Activated naive CD4-positive, alpha-beta T cell (primary cell): ENCODE measurements at places on chromosomes 2 and 18.

DNA sequence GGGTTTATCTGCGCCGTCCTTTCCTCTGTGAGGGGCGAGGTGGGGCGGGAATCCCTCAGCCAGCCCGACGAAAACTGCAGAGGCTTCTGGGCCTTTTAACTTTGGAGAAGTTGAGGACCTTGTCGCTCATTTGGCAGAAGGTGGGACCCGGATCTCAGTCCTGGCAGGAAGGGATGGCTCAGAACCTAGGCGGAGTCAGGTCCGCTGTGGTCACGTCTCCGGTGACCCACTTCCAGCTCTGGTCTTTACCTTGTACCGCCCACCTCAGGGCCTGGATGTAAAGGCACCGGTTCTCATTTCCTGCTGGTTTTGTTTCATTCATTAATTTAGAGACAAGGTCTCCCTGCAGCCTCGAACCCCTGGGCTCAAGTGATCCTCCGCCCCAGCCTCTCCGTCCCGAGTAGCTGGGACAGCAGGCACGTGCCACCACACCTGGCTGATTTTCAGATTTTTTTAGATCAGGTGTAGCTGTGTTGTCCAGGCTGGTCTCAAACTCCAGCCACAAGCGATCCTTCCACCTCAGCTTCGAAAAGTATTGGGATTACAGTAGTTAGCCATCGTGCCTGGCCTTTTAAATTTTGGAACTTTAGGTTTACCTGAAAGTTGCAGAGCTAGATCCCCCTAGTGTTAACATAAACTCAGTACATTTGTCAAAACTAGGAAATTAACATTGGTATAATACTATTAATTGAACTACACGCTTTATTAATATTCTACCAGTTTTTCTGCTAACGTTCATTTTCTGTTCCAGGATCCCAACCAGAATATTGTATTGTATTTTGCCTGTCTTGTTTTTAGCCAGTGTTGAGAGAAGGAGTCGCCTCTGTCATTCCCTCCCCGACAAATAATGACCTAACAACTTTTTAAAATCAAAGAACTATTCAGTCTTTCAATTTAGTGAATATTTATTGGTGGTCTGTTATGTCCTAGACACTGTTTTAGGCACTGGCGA lies 852 bp downstream of the POLI start:
- no peak for DNase-seq

DNA sequence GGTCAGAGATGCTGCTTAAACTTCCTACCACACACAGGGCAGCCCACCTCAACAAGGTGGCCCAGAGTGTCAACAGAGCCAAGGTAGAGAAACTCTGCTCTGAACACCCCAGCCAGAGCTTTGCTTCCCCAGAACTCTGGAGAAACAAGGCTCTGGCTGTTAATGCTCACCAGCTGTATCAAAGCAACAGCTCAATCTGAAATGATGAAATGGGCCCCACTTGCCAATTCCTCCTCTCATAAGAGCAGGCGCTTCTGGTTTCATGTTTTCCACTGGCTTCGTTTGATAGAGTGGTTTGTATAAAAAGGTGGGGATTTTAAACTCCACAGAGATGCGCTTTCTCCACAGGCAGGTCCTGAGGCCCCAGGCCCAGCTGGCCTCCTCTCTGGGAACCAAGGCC lies 60.9 kb upstream of the TFCP2L1 start:
- DNase-seq: no peak

DNA sequence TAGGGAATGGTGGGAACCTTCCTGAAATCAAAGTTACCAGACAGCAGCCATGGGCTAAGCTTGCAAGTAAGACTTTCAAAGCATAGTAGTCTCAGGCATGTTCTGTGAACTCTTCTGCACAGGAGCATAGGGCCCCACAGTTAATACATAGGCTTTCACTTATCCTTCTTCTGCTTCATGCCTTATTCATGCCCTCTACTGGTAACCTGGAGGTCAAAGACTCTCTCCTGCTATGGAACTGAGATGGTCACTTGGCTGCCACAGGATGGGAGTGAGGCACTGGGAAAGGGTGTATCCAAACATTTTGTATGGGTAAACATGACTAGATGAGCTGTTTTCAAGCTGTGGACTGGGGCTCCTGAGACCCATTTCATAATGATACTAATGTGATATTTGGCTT lies 49.1 kb upstream of the ZNF638 start:
- DNase-seq: no peak

- DNase-seq: no peak
Observed at GRCh38 chr2:127532296-127532695, 3.2 kb upstream of the MYO7B start.

GRCh38 chr18:33239298-33239697 lies 201.2 kb downstream of the CCDC178 start:
- no peak for DNase-seq

- no peak for DNase-seq
Observed at GRCh38 chr2:173021939-173022371, 53.7 kb upstream of the MAP3K20 start.

- DNase-seq: no peak
Observed at GRCh38 chr2:126953483-126953882, 54.8 kb downstream of the TEX51 start.
